ENCODE measurements at places on chromosomes 2 and 18. TPM values are rescaled to one million over a fixed set of nuclear protein-coding genes. Genes with fewer than 3 reads are reported as not detected.

C2orf80 gene
- total RNA-seq = not detected

FSHR gene
- total RNA-seq = 0.21 TPM

SULT1C4 gene
- 1.7 TPM for total RNA-seq

SNORC gene
- total RNA-seq = 1.7 TPM

PJVK gene
- total RNA-seq = 1.5 TPM

ACMSD gene
- total RNA-seq = not detected

RNF152 gene
- total RNA-seq = 15.3 TPM

ASTL gene
- total RNA-seq = not detected

- DNase-seq = no peak
Measured at GRCh38 chr2:62363166-62363565, 142.8 kb downstream of the TMEM17 start.

DNA sequence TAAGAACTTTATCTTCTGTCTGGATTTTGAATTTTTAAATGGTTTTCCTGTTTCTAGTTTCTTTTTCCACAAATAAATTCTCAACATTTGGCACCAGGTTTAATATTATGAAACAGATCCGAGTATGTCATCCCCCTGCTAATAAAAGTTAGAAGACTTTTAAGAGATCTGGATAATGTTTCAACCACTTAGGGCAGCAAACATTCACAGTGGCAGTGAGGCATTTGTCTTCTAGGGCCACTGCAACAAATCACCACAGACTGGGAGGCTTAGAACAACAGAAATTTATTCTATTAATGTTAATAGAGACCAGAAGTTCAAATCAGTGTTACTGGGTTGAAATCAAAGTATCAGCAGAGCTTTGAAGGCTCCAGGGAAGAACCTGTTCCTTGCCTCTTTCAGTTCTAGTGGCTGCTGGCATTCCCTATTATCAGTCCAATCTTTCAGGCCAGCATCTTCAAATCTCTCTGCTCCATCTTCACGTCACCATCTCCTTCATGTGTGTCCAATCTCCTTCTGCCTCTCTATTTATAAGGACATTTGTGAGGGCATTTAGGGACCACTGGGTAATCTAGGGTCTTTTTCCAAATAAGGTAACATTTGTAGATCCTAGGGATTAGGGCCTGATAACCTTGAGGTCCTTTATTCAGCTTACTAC, 23.4 kb downstream of the ACSL3 start:
- DNase-seq = no peak

GRCh38 chr2:20573620-20574422, 77.1 kb downstream of the HS1BP3 start:
- DNase-seq = no peak

DNA sequence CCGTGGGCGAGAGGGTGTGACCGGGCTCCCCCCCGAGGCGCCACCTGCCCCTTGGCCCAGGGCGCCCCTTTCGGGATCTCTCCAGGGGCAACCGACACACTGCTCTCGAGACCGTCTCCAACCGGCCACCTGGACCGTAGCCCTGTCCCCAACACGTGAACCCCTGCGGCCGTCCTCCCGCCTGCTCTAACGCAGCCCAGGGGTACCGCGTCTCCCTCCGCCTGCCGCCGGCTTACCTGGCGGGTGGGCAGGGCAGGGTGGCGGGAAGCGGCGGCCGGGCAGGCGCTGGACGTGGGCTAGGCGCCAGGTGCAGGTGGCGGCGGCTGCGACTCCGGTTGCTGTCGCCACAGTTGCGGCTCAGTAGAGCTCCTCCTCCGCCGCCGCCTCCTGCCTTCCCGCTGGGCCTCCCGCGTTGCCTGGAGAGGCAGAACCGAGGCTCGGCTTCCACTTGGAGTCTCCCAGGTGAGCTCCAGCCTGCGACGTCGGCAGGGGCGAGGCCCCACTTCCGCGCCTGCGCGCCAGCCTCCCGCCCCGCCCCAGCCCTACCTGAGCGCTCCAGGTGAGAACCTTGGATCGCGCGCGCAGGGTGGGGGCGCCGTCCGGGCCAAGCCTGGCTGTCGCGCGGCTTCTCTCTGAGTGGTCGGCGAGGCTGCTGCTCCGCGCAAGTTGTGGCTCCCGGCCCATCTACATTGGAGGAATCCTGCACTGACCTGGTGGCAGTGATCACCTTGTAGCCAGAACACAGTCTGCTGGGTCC, at the start of gene GALNT3:
Gene GALNT3 (minus strand): TSS at position 469 of the 757 bp plus-strand sequence. CDS start 23,547 bp downstream, outside the sequence.
- peak; percentile 23 for DNase-seq

DNA sequence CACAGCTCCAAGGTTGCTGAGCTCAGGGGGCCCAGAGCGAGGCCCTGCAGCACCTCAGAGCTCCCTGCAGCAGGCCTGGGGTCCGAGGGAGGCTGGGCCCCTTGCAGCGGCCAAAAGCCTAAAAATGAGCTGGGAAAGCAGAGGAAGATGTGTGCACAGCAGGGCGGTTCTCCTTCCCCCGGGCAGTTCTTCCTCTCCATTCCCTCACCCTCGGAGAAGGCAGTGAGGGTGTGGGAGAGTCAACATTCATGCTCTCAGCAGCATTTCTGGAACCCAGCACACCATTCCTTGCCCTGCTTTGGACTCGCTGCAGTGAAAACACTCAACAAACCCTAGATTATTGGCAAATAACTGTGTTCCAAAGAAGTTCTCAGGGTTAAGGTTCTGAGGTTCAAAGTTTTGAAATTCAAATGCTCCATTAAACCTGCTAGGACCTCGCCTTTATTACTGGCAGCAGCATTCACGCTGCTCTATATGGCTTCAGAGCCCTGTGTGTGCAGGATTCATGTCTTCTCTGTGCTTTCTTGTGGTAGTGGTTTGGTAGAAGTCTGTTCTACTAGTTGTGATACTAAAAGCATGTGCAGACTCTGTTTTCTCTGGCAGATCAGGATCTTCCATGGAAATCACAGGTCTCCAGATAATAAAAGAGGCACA, 79.1 kb downstream of the CTIF start:
- DNase-seq = no peak

DNA sequence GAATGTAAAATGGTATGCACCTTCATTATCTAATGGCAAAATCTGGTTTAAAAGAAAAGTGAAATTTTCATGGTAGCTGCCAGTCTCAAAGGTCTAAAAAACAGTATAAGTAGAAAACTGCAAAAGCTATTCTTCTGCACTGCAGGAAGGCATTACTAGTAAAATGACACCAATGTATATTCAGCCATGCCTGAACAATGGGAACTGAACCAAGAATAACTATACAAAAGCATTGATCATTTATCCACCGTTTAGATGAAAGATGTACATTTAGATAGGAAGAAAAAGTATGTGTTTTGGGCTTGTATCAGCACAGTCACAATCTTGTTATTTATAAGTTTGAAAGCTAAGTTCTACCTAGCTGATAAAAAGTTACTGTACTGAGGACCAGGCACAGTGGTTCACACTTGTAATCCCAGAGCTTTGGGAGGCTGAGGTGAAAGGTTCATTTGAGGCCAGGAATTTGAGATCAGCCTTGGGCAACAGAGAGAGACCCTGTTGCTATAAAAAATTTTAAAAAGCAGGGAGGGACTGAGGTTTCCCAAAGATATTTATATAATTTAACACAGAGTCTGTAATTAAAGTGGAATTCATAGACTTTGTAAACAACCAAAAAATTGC, 163.1 kb upstream of the WDSUB1 start:
- no peak for DNase-seq

GRCh38 chr2:120103723-120104467, 91.0 kb downstream of the EPB41L5 start:
- no peak for DNase-seq

GRCh38 chr2:68889500-68889899, 18.3 kb upstream of the BMP10 start:
- DNase-seq = no peak

GRCh38 chr2:191748059-191748461, 70.1 kb downstream of the NABP1 start:
- no peak for DNase-seq

- no peak for DNase-seq
Measured at GRCh38 chr2:64410671-64411070, 43.3 kb upstream of the LGALSL start.

DNA sequence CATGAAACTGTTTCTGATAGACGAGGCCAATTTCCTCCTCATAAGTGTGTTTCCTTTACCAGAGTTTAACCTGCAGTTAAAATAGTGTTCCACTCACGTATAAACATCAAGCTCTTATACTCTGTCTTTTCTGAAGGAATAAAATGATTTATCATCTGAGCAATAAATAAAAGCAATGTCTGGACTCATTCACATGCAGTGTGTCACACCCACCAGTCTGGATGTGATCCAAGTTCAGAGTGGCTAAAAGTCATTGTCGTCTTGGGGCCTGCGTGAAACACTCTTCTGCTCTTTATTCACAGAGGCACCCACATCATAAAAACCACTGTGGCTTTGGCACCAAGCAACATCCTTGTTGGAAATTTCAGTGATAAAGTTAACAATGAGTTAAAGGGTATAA, 19.5 kb upstream of the SLC9A4 start:
- DNase-seq = no peak

DNA sequence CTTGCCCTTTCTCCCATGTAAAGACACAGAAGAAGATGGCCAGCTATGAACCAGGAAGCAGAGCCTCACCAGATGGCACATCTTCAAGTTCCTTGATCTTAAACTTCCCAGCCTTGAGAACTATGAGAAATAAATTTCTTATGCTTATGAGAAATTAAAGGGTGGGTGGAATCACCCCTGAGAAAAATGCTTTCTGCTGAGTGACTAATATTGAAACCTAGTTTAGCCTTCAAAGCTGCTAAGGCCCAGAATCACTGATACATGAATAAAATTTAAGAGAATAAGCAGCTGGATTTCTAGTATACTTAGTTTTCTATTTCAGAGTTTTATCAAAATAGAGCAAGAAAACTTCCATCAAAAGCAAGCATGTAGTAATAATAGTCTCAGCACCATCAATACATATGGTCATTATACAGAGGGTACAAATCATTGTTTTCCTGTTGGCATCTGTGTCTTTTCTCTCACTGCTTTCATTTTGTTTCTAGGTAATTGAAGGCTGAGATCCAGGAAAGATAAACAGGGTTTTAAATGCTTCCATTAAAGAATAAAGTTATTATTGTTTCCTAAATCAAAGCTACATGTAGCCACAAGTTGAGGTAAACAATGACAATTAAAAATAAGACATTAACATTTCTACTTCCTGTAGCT, 53.3 kb upstream of the COL5A2 start:
- DNase-seq = no peak

DNA sequence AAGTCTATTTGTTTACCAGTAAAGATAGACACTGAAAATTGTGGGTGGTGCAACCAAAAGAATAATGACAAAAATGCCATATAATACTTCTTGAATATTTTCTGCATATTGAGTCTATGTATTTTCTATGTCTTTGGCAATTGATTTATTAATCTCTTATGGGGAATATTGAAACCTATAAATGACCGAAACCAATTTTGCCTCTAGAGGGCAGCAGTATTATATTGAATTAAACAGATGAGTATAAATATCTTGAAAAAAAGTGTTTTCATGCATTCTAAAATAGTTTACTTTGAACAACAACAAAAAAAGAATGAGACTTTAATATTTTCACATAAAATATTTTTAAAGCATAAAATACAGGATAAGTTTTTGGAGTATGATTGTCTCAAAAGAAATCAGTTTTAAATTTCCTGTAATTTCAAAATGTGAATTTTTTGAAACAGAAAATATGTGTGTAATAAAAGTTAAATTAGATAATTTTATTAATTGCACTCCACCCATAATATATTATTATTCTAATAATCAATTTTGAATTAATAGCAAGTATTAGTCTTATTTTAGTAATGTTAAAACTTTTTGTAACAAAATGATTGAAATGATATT, 49.9 kb upstream of the CALCRL start:
- DNase-seq = no peak

DNA sequence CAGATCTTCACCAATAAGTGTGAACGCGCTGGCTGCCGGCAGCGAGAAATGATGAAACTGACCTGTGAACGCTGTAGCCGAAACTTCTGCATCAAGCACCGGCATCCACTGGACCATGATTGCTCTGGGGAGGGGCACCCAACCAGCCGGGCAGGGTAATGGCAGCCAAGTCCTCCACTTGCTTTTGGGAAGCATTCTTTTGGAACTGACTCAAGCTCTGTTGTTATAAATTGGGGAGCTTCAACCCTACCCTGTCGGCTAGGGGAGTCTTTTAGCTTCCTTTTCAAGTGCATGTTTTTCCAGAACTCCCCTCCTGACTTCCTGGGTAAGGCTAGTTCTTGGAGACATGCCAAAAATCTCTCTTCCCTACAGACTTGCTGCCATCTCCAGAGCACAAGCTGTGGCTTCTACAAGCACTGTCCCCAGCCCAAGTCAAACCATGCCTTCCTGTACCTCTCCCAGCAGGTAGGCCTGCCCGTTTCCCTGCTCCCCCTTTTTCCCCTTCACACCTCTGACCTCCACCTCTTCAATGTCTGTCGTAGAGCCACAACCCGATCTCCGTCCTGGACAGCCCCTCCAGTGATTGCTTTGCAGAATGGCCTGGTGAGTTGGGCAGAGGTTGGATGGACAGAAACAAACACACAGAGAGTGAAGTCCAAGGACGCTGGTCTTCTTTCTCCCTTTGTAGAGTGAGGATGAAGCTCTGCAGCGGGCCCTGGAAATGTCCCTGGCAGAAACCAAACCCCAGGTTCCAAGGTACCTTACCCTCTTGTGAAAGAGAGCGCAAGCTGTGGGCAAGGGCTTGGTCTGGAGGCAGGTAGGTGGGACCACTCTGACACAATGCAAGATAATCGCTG, 1.5 kb downstream of the ZFAND2B start:
- DNase-seq = no peak

DNA sequence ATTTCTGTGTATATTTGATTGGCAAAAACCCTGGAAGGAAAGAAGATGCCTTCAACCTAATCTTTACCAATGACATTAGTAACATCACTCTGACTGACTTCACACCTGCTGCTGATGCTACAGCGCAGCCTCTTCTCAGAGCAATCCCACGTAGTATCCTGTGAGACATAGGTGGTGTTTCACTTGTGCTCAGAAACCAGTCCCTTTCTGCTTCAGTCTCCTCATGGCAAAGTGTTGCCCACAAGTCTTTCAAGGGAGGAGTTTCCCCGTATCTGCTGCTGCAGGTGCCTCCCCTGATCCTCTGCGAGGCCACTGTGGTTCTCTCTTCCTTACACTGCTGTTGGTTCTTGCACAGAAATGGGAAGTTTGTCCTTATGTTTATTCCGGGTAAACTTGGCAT, 433.2 kb upstream of the TNP1 start:
- no peak for DNase-seq

- no peak for DNase-seq
Measured at GRCh38 chr2:169329688-169330554, 32.4 kb downstream of the LRP2 start.

GRCh38 chr2:44429034-44429433, 67.3 kb downstream of the CAMKMT start:
- DNase-seq = no peak

DNA sequence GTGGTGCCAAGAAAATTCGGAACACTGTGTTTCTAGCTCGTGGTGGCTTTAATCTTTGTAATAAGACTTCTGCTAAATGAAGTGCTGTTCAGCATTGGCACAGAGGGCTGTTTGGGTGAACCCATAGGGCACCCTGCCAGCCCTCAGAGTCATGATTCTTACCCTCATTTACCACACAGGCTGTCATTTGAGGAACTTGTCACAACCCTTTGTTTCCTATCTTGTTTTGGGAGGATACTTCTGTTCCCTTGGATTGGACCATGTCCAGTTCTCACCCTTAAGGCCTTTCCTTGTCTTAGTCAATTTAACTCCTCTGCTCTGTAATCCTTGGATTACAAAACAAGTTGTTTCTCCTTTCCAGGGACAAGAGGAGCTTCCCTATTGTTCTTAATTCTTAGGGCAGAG, 225.7 kb downstream of the MTX2 start:
- DNase-seq = peak; percentile 34

- no peak for DNase-seq
Measured at GRCh38 chr2:174722942-174723592, 41.2 kb downstream of the CHRNA1 start.

GRCh38 chr2:149192427-149192826, 138.0 kb upstream of the LYPD6 start:
- DNase-seq = no peak
